Fibroblast of pulmonary artery (primary cell): ENCODE measurements at places on chromosomes 5 and 9.

DNA sequence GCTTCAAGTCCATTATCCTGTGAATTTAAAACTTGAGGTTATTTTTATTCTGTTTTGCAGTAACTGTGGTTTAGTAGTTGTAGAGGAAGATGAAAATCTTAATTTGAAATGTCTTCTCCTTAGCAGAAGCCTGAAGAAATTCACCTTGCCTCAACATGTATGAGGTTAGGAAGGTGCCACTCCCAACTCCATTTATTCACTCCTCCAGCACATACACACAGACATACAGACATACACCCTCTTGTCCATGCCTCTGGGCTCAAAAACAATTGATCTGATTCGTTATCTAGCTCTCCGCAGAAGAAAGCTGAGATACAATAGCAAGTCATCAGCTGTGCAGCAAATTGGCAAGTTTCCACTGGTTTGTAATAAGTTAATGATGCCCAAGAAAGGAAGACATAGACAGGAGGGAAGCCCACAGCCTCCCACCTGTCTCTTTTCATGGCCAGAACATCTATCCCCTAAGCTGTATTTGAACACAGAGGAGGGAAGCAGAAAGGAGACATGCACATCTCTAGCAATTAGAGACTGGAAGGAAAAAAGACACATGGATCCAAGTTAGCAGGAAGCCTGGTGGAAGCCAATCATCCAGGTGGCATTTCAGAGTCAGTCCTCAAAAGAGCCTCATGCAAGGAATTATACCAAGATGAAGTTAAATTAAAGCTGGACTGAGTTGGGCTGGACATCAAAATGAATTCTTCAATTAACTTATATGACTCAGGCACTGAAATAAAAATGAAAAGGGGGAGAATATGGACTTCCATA, 257.9 kb downstream of the ASTN2 start:
- no peak for DNase-seq

- peak; percentile 65 for DNase-seq
These were observed 926.3 kb upstream of the ARRDC3 start for GRCh38 chr5:92309336-92309991.

GRCh38 chr5:162325143-162325727, 257.7 kb downstream of the GABRG2 start:
- DNase-seq: no peak

DNA sequence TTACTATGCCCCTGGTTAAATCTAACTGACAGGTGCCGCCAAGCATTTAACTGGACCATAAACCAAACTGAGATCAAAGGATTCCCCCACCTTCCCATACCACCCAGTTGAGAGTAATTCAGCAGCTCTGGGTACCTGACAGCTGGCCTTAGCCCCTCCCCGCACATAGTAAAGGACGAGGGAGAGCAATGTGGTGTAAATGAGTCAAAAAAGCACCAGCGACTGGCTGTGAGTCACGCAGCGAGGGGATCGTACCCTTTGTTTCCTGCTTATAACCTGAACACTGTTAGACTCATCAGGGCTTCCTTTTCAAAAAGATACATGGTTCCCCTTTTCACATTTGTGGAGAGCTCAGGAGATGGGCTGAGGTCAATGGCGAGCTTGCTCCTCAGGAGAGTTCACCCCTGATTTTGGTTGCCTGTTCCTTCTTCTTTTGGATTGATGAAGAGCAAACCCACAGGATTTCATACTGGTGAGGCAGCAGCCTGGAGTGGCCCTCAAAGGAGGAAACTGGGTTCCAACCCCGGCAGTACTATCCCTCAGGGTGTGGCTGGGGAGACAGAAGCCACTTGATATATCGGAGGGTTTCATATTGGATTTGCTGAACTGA, 71.5 kb downstream of the ANKRD33B start:
- DNase-seq: peak; percentile 28

GRCh38 chr9:75930190-75930589, 39.7 kb downstream of the PCSK5 start:
- no peak for DNase-seq

- no peak for DNase-seq
These were observed 8.8 kb upstream of the ADGRV1 start for GRCh38 chr5:90549729-90550275.

GRCh38 chr9:114837923-114838322, 32.1 kb upstream of the TNFSF15 start:
- DNase-seq: no peak

GRCh38 chr5:73654819-73655318, 28.9 kb downstream of the ARHGEF28 start:
- DNase-seq: no peak

- peak; percentile 60 for DNase-seq
These were observed 515.8 kb downstream of the KDM4C start for GRCh38 chr9:7273575-7273974.

DNA sequence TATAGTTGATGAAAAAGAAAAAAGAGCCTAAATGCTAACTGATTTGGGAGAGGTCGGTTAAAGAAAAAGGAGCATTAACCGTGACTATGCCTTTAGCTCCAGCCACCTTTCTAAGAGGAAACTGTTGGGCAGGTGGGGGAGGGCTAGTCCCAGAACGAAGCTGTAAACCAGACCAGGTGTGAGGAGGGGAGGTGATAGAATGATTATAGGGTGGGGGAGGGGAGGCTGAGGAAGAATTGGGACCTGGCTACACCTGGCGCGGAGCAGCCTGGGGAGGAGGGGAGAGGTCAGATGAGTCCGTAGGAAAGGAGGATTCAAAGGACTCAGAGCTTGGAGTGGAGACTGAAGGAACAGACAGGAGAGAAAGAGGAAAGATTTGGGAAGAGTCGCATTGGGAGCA, 73.4 kb downstream of the PHAX start:
- no peak for DNase-seq

DNA sequence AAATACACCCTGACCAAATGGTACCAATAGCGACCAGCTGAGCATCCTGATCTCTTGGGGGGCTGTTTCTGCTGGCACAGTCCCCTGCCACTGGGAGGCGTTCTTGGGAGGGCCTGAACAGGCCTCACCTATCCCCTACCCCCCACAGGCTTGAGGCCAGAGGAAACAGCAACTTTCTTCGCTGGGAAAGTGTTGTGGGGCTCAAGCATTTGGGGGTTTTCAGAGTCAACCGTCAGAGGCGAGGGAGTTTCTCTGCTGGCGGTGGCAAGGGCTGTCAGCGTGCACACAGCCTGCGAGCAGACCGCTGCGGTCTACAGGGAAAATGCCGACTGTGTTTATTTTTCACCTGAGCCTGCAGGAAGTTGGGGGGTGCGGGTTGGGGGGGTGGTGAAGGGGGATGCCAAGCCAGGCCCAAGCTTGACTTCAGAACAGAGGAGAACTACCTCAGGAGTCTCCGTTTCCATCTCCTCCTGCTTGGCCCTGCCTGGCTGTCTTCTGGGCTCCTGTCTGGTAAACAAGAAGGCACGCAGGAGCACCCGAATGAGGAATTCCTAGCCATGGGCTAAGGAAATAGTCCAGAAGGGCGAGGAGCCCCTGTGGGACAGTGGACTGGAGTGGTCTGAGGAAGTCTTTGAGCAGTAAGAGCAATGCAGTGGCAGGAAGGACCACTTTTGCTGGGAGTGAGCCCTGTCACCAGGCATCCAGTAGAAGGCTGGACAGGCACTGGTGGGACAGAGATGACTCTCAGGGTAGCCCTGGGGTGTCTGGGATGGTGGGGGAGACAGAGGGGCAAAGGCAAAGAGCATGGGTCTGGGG, 18.1 kb downstream of the TCF7 start:
- no peak for DNase-seq

- no peak for DNase-seq
These were observed 225.9 kb downstream of the RFX3 start for GRCh38 chr9:3299872-3300271.

- no peak for DNase-seq
These were observed 387.7 kb upstream of the CLINT1 start for GRCh38 chr5:158246661-158247060.

DNA sequence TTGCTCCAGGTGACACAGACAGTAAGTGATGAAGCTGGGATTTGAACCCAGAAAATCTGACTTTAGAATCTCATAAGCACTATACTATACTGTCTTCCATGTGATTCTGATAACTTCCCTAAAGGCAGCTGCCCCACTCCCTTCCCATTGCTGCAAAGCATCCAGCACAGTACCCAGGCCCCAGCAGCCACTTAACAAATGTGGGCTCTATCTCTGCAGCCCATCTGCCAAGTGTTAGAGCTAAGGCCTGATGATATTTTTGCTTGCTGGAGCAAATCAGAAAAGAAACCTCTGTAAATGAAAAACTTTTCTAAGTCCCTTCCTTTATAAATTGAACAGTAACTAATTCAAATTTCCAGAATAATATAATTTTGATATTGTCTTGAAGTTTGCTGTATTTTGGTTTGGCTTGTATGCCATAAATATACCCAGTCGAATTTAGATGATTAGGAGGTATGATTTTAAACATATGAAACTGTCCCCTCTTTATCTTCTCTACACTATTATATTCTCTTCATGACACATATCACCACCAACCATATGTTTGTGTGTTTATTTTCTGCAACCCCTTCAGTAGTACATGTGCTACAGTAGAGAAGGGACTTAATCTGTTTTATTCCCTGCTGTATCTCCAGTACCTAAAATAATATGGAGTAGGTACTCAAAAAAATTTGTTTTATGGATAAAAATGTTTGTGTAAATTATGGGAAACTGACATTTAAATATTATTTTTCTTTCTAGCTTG, 63.8 kb downstream of the SMIM15 start:
- DNase-seq: no peak

DNA sequence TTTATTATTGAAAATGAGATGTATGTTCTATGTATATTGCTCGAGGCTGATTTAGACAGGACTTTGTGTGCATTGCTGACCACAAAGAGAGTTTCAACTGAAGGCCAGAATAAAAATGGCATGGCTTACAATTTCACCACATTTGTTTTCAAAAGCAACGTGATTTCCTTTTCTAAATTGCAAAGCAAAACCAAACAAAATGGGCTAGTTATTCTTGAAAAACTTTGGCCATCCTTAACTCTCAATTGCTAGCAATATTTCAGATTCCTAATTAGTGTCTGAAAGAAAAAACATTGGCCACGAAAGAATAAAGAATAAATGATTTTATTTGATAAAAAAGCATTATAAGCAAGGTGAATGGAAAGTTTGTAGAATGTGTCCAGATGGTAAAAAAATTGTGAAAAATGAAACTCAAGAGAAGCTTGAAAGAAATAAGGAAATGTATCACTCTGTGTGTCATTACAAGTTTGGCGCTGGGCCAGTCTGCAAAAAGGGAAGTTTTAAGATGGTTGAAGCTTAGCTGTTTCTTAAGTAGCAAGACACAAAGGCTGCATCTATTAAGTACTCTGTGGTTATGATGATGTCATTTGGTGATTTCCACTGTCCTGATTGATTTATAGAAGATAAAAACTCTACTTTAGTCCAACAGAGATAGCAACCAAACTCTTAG, 89.2 kb upstream of the PRLR start:
- peak; percentile 13 for DNase-seq

- peak; percentile 91 for DNase-seq
These were observed 9.9 kb upstream of the PRR16 start for GRCh38 chr5:120454094-120454798.

DNA sequence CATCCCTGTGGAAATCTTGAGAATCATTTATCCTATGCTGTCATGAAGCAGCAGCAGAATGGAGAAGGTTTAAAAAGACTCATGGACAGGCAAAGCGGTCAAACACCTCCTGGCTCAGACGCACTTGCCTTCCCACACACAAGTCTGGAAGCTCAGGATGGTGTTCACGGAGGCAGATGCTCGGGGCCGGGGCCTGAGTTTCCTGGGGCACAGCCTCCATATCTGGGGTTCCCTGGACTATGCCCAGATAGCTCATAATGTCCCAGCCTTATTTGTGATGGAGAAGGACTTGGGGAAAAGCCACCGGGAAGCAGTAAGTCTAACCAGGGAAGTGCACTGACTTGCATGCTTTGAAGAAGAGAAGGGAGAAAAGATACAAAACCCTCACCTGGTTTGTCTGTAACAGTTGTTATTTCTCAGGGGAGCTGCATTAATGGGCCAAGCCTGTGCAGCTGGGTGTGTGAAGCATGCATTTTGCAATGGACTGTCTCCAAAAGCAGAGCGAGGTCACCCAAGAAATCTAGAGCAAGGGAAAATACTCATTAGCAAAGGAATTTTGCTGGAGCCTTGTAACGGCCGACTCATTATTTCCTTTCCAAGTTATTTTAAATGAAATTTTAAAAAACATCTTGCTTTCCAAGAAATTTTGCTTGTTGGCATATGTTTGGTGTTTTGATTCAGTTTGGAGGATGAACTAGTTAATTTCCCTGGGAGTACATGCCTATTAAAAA, 3.4 kb downstream of the S1PR3 start:
- DNase-seq: peak; percentile 59

DNA sequence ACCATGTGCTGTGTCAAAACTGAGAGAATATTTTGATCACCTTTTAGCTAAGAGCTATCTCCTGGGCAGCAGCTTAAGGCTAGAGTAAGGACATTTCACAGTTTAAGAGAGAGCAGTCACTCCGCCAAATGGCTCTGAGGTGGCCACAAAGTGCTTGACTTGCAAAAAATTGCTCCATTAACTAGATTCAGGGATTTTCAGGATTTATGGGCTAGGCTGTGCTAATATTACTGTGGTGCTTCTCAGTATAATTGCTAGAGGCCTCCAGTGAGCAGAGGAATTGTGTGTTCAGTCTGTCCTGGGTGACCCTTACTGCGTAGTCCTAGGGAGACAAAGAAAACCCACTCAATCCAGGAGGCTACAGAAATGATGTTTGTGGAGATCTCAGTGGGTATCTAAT, 65.2 kb downstream of the PALM2AKAP2 start:
- DNase-seq: no peak

DNA sequence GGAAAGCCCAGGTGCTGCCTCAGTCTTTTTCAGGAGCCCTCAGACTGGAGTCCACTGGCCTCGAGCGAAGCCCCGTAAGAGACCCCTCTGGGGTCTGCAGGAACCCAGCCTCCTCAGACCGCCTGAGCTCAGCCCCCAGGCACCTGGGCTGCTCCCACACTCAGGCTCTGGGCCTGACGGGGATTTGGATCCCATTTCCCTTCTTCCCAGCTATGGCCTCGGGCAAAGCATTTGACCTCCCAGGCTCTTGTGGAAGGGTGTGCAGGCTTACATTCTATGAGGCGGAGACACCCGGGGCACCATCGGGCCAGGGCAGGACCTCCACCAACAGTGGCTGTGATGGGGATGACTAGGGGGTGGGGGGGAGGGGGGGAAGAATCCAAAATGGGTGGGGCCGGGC, 4.5 kb downstream of the AGPAT2 start:
- no peak for DNase-seq

DNA sequence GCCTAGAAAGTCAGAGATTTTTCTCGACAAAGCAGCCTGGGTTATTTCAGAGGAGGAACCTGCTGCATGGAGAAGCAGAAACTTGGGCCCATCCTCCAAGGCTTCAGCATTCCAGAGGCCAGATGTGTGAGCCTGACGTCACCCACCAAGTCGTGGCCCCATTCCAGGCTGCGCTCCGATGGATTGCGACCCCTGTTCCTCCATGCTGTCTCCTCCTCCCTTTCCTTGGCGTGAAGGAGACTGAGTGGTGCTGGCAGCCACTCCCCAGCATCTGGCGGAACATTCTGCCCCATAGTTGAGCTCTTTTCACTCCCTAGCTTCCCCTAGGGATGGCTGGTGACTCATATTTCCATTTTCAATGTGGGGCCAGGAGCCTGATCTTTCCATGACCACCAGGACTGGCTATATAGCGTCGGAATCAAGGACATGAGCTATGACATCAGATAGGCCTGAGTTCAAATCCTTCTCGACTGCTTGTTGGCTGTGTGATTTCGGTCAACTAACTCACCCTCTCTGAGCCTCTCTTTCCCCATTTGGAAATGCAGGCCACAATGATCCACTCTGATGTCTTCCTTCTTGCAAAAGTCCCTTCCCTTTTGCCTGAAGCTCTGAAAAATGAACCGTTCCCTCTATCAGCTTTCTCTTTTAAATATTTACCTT, 24.5 kb upstream of the DUSP1 start:
- peak; percentile 100 for DNase-seq
